ENCODE measurements at places on chromosomes 11 and 22. TPM values are rescaled to one million over a fixed set of nuclear protein-coding genes. Genes with fewer than 3 reads are reported as not detected.

The CWC15 gene
- 51.8 TPM for total RNA-seq

The HEPACAM gene
- total RNA-seq: not detected

GRCh38 chr22:30223303-30223702 is 23.3 kb downstream of the LIF start:
- H3K27me3 ChIP-seq: no peaks in the 10 kb centered on the region
- no peak overlapping the region for H3K4me3 ChIP-seq
- DNase-seq: no peak
- no peaks in the 10 kb centered on the region for H3K4me1 ChIP-seq

The CCDC34 gene
- total RNA-seq: 8.2 TPM

GRCh38 chr22:45684169-45684568 is 12.5 kb downstream of the ATXN10 start:
- H3K36me3 ChIP-seq: no peaks in the 10 kb centered on the region
- no peaks in the 10 kb centered on the region for H3K27me3 ChIP-seq
- H3K4me1 ChIP-seq: no peaks in the 10 kb centered on the region
- DNase-seq: no peak
- no peak overlapping the region for H3K4me3 ChIP-seq

GRCh38 chr11:36230779-36231699 is 58.2 kb downstream of the COMMD9 start:
- peak; percentile 51 for DNase-seq
- H3K27ac ChIP-seq: peak overlapping the region; percentile 82
- H3K36me3 ChIP-seq: no peaks in the 10 kb centered on the region
- no peaks in the 10 kb centered on the region for H3K27me3 ChIP-seq

GRCh38 chr11:22957786-22958185 is 97.5 kb upstream of the CCDC179 start:
- H3K4me3 ChIP-seq: no peak overlapping the region
- DNase-seq: no peak

DNA sequence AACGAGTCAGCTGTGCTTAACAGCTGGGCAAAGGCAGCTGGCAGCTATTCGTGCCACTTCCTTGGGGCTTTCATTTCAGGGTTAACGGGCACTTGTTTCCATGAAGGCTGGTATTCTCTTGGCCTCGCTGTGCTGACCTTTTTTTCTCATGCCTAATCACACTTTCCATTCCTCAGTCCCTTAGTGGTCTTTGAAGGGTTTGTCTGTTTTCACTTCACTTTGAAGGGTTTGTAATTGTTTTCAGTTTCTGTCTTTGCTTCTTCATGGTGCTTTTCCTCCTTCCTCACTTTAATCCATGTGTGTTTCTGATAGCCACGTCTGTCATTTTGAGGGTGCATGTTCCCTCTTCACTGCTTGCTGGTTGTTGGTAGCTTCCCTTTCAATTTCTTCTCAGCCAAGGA is 24.6 kb downstream of the PPIL2 start:
- no peaks in the 10 kb centered on the region for H3K27me3 ChIP-seq
- DNase-seq: no peak
- H3K27ac ChIP-seq: no peak overlapping the region
- H3K36me3 ChIP-seq: no peaks in the 10 kb centered on the region
